ENCODE measurements at places on chromosomes 3 and 15.
A peak's percentile ranks its signal among the peaks of the same experiment; 100 is the strongest.

DNA sequence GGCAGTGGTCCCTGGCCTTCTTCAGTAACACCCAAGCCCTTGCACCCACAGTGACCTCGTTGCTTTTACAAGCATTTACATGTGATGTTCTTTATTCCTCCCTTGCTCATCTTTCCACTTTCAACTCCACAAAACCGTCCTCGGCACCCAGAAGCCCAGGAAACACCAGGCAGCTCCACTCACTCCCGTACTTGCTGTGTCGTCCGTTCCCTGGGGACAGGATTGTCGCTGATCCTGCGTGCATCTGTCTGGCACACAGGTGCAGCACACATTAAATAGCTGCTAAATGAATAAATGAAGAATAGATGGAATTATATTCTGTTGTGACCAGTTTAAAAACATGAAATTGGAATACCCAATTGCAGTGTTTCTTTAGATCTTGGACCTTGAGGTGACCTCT, 119.6 kb downstream of the PGPEP1L start:
- DNase-seq = no peak

- DNase-seq = no peak
Observed at GRCh38 chr3:29186982-29187725, 93.7 kb upstream of the RBMS3 start.

DNA sequence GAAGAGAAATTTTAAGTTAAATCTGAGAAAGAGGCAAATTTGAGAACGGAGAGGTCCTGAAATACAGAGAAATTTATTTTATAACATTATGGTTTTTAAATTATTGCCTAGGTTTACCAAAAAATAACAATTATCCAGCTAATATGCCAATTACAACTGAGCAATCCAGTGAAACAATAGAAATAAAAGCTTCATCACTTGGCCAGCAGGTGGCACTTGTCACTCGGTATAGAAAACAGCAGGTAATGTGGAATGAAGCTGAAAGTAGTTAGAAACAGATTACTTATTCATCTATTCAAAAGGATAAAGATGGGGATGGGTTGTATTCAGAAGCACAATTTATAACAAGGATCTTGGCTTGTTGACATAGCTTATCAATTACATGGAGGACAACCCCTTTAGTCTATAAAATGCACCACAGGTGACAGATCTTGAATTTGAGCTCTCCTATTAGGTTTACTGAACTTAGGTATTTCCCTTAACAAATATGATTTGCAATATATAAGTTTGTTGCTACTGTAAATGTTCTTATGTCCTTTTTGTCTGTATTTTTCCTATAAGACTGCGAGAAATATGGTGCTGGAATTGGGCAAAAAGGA, 70.1 kb upstream of the GUCA1C start:
- no peak for DNase-seq

DNA sequence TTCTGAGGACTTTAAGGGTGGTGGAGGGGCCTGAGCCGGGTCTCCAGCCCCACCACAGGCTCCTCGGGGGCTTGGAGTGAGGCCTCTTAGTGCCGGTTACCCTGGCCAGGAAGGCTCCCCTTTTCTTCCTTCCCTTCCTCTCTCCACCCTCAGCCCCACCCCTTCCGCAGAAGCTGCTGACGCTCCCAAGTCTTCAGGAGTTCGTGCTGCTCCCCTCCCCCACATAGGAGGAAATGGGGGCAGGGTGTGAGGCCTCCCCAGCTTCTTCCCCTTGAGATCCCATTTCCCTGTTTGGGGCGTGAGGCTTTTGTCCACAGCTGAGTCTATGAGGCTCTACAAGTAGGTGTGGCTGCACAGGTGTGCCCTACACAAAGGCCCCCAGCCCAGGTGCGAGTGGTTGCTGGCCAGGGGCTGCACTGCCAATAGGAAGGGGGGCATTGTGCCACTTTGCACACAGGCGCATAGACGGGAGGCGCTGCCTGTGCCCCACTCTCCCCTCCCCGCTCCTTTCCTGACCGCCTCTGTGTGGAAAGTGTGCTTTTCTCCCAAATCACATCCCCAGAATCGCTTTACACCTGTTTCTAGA, 915 bp upstream of the CALML4 start:
- peak; percentile 69 for DNase-seq

GRCh38 chr3:124492824-124493223, 237.4 kb upstream of the UMPS start:
- no peak for DNase-seq

Data from GF-D8 (cell line).